ENCODE measurements at places on chromosomes 3 and 15. TPM values are rescaled to one million over a fixed set of nuclear protein-coding genes. Genes with fewer than 3 reads are reported as not detected.

NR2F2 gene
- total RNA-seq = 28.0 TPM

CPN2 gene
- total RNA-seq = not detected

DNAH12 gene
- 0.37 TPM for total RNA-seq

SLC30A4 gene
- 26.9 TPM for total RNA-seq

FAM107A gene
- total RNA-seq = 9.8 TPM

C3orf80 gene
- 1.0 TPM for total RNA-seq

GPR160 gene
- 25.9 TPM for total RNA-seq

ADAMTS17 gene
- 10.7 TPM for total RNA-seq

CSPG4 gene
- total RNA-seq = 30.6 TPM

CAND2 gene
- total RNA-seq = 10.7 TPM

LDHAL6B gene
- total RNA-seq = not detected

KNG1 gene
- not detected for total RNA-seq

ARIH1 gene
- 79.2 TPM for total RNA-seq

- no peak for DNase-seq
Observed at GRCh38 chr3:28376424-28376823, 27.8 kb upstream of the AZI2 start.

GRCh38 chr3:52439426-52440248, 5.3 kb downstream of the SEMA3G start:
- DNase-seq = no peak

GRCh38 chr3:10335871-10336622, 15.1 kb upstream of the SEC13 start:
- DNase-seq = no peak

DNA sequence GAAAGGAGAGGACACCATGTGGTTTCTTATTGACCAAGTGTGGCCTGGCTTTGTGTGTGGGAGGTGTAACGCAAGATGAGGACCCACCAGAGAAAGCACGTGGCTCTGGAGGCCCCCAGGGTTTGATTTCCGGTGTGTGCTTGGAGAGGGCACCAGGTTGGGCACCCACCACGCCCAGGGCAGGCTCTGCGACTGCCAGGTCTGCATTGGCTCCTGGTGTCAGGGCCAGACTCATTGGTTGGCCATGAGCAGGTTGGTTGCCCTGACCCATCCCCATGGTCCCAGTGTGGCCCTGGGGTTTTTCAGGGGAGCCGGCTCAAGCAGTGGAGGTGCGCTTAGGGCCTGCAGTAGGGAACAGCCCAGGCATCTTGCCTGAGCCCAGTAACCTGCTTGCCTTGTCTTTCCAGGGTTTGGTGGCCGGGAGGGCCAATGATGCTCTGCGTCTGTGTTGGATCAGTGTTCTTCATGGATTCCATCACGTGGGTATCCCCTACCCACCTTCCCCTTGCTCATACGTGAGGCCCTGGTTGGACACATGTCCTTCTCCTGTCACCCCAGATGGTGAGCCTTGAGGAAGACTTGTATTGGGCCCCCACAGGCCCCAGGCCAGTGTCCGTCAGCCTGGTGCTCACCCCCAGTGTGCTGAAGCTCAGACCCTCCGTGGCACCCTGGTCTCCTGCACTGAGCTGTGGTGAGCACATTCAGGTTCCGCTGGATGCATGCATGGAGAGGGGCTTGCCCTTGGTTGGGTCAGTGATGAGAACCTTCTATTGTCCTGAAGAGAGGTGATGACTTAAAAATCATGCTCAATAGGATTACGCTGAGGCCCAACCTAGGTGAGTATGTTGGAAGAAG, 193.9 kb downstream of the UBE3A start:
- no peak for DNase-seq

DNA sequence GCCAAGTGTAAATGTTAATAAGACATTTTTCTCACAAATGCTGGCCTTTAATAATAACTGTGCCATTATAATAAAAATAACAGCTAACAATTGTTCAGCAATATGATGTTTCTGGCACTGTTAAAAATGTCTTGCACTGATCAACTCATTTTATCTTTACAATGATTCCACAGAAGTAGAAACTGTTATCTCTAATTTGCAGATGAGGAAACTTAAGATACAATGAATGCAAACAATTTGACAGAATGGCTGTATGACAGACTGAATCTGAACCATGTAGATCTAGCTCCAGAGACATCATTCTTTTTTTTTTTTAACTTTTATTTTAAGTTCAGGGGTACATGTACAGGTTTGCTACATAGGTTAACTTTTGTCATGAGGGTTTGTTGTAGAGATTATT, 755.0 kb downstream of the TBL1XR1 start:
- DNase-seq = no peak

DNA sequence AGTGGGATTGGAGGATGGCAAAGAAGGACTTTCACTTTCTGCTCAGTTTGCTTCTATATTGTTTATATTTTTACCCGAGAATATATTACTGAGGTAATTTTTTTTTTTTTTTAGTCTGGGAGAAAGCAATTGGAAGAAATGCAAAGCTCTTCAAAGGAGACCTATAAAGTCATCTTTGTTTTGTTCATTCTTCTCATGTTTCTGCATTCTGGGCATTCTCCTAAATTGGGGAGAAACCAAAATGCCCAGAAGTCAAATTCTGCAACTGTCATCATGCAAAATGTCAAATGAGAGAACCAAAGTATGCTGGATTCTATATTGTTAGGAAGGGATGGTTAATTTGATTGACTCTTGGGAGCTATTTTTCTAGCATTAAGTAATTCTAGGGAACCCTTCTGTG, 168.3 kb upstream of the TSC22D2 start:
- DNase-seq = no peak

- DNase-seq = no peak
Observed at GRCh38 chr3:172536993-172537419, 13.8 kb upstream of the TNFSF10 start.

DNA sequence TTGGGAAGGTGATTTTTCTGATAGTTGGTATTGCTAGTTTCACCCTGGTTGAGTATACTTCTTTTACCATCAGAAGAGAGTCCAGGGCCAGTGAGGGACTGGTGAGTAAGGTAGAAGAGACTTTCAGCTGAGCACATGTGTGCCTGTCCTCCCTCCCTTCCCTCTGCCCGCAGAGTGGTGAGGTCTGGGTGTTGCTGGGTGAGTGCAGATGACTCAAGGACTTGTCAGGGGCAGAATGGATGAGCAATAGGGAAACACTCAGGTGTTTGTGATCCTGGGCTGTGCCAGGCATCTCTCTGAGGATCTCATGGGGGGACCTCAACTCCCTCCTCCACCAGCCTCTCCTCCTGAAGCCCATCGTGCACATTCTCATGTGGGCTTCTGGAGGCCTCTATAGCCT, 76.0 kb upstream of the GSK3B start:
- no peak for DNase-seq

DNA sequence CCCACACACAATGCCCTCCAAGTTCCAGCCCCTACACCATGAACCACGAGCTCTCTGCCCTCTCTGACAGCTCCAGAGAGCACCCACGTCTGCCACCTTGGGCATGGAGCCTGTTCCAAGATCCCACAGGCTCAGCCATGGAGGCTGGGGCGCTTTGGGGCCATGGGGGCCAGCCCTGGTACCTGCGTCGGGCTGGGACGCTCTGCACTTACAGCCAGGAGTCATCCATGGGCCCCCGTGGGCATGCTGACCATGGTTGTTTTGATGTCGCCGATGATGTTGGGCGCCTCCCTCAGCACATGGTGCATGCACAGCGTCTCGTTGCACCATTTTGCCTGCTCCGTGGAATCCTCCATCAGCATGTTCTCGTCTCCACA, 51.9 kb upstream of the UBE2Q2 start:
- DNase-seq = no peak

- DNase-seq = no peak
Observed at GRCh38 chr15:67701669-67702068, 123.6 kb upstream of the SKOR1 start.

DNA sequence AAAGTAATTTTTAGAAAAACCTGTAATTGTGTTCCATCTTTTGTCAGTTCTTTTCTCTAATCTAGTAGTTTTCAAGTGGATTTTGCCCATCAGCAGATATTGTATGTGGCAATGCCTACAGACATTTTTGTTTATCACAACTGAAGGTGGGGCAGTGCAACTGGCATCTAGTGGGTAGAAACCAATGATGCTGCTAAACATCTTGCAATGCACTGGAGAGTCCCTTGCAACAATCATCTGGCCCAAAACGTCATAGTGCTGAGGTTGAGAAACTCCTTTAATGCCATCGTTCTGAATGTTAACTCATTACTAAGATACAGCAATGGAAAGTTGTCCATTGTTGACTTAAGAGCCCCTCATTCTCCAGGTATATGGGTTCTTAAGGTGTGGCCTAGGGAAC, 80.1 kb downstream of the BTD start:
- DNase-seq = no peak

DNA sequence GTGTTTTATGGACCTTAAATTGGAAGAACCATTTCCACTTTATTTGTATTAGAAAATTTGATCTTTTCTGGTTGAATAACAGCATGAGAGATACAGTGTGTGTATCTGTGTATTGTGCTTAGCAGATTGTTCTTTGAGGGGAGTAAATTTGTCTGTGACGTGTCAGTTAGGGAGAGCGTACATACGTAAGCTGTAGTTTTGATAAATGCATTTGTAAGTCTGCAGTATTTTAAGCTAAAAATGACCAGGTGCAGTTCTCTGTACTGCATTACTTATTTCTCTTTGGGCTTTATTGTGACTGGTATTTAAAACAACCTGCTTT, 264.8 kb downstream of the ROBO2 start:
- no peak for DNase-seq

DNA sequence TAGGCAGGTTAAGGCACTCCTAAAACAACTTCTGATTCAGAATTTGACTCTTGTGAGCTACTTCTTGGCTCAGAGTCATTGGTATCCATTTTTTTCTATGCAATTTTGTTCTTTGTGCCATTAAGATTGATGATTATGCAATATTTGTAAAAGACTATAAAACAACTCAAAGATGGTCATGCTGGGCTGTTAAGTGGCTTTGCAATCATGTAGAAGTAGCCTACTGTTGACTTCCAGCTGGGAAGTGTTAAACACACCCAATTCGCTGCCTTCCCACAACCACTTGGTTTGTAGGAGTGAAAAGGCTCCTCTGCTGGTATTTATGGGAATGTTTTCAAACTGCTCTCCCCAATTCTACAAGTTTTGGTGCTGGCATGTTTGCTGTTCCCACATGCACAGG, 74.7 kb upstream of the COL6A6 start:
- no peak for DNase-seq

GRCh38 chr15:43508991-43509659, 8.3 kb upstream of the MAP1A start:
- no peak for DNase-seq

DNA sequence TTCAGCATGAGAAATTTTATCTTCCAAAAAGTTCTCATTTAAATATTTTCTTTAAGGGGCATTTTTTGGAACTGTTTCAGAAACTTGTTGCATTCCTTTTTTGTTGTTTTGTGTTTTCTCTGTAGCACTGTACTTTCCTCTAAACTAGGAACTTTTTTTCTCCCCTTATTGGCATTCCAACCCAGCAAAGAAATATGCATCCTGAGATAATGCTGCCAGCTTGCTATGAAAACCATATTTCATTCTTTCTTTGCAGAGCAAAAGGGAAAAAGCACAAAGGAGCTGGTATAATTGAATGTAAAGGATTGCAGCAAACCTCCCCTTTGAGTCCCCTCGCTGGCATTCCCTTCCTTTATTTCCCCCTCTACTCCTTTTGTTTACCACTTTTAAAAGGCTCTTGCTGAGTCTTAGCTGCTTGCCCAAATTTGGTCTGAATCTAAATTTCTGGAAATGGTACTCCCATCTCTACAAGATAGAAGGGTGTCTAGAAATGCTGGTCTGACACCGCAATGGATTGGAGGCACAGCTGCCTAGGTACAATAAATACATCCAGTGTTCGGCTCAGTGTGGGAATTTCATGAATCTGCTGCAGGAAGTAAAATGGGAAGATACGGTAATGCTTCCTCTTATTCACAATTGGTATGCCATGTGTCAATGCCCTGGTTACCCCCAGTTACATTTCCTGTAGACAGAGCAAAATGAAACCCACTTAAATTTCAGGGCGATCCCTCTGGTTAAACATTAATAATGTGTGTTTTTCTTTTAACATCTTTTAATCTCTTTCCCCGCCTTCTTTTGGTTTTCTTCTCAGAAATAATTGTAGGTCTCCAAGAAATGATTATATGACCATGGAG, 156.6 kb downstream of the MEIS2 start:
- no peak for DNase-seq

- no peak for DNase-seq
Observed at GRCh38 chr15:80431635-80432344, 27.6 kb downstream of the ARNT2 start.

- DNase-seq = no peak
Observed at GRCh38 chr3:118213892-118214291, 820.8 kb downstream of the IGSF11 start.

- no peak for DNase-seq
Observed at GRCh38 chr15:93029836-93030429, 59.1 kb downstream of the RGMA start.
